Cerebellar cortex (tissue), 1 donor: ENCODE measurements at places on chromosomes 4 and X.

- DNase-seq, result peak; percentile 86
Measured at GRCh38 chr4:165493359-165493758, 114.6 kb downstream of the CPE start.

GRCh38 chrX:23201706-23202105, 132.9 kb upstream of the PTCHD1 start:
- no peak for DNase-seq

- DNase-seq, result no peak
Measured at GRCh38 chrX:134634691-134635090, 23.6 kb downstream of the PLAC1 start.

- peak; percentile 3 for DNase-seq
Measured at GRCh38 chrX:121308276-121308805, 260.9 kb downstream of the GLUD2 start.

GRCh38 chr4:173478913-173479283, 51.1 kb downstream of the HAND2 start:
- no peak for DNase-seq

- DNase-seq, result no peak
Measured at GRCh38 chr4:128256539-128256938, 31.1 kb downstream of the PGRMC2 start.

GRCh38 chrX:3962511-3963311, 249.3 kb upstream of the PRKX start:
- peak; percentile 8 for DNase-seq

- DNase-seq, result peak; percentile 31
Measured at GRCh38 chr4:102541697-102542096, 40.5 kb downstream of the NFKB1 start.
